T-helper 17 cell (primary cell): ENCODE measurements at places on chromosomes 2 and 18. TPM values are rescaled to one million over a fixed set of nuclear protein-coding genes. Genes with fewer than 3 reads are reported as not detected.

CKAP2L gene
- 0.37 TPM for total RNA-seq

PID1 gene
- total RNA-seq, result 0.60 TPM

DNA sequence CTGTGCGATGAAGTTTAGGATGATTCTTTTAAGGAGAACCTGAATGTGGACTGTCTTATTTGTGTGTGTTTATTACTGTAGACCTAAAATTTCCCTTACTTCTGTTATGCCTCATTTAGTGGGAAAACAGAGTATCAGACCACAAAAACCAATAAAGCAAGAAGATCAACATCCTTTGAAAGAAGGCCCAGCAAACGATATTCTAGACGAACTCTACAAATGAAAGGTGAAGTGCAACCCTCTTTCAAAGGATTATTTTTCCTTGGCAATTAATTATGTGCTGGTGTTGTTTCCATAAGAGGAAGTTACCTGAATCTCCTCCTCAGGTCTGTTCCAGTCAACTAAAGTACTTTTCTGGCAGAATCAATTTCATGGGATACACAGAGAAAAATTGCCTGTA is 78.6 kb downstream of the EPB41L5 start:
- no peak overlapping the region for H3K27ac ChIP-seq
- peaks cover 8% of the 10 kb centered on the region for H3K36me3 ChIP-seq
- DNase-seq, result no peak
- no peaks in the 10 kb centered on the region for H3K27me3 ChIP-seq
- H3K4me3 ChIP-seq, result no peak overlapping the region

DNA sequence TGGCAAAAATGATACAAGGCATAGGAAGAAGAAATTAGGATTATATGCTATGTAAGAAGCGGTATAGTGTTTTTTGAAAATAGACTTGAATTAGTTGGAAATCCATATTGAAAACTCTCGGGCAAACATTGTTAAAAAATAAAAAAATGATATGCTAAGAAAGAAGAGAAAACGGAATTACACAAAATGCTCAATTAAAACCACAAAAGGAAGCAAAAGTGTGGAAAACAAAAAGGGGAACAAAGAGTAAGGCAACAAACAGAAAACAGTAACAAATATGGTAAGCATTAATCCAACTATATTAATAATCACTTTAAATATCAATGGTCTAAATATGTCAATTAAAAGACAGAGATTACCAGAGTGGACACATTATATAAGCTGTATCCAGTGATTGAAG is 58.4 kb downstream of the TXNL1 start:
- no peak overlapping the region for H3K4me3 ChIP-seq
- DNase-seq, result no peak
- peaks cover 3% of the 10 kb centered on the region for H3K36me3 ChIP-seq
- H3K27me3 ChIP-seq, result peaks cover 34% of the 10 kb centered on the region

GRCh38 chr2:45935791-45936622 is 284.5 kb downstream of the PRKCE start:
- H3K4me3 ChIP-seq, result no peak overlapping the region
- H3K27me3 ChIP-seq, result no peaks in the 10 kb centered on the region
- DNase-seq, result no peak
- no peaks in the 10 kb centered on the region for H3K36me3 ChIP-seq
- no peaks in the 10 kb centered on the region for H3K4me1 ChIP-seq

DNA sequence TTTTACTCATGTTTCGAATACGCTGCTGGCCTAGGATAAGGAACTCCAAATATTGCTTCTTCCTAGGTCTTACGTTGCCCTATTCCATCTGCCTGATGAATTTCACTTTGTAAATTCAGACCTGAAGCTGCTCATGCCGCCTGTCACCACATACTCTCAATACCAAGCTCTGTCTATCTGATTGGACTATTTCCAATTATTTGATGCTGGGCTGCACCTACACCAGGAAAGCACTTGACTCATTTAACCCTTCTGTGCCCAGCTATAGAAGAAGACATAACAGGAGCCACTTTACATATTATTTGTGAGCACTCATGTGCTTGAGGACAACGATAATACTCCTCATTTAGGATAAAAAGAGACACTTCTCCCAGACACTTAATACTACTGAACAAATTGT is 1293.9 kb upstream of the LRRTM1 start:
- H3K27me3 ChIP-seq, result no peaks in the 10 kb centered on the region
- H3K36me3 ChIP-seq, result no peaks in the 10 kb centered on the region
- no peaks in the 10 kb centered on the region for H3K4me1 ChIP-seq
- no peak overlapping the region for H3K27ac ChIP-seq
- DNase-seq, result no peak

GRCh38 chr2:48268671-48269070 is 261.3 kb upstream of the STON1 start:
- H3K4me3 ChIP-seq, result no peak overlapping the region
- no peak for DNase-seq
- H3K4me1 ChIP-seq, result peaks cover 7% of the 10 kb centered on the region
- H3K36me3 ChIP-seq, result no peaks in the 10 kb centered on the region
- H3K27me3 ChIP-seq, result no peaks in the 10 kb centered on the region
- no peak overlapping the region for H3K27ac ChIP-seq
